ENCODE measurements at places on chromosomes 7 and 10.
A peak's percentile ranks its signal among the peaks of the same experiment; 100 is the strongest.

- DNase-seq, result no peak
Observed at GRCh38 chr7:145347271-145347670, 511.4 kb upstream of the TPK1 start.

DNA sequence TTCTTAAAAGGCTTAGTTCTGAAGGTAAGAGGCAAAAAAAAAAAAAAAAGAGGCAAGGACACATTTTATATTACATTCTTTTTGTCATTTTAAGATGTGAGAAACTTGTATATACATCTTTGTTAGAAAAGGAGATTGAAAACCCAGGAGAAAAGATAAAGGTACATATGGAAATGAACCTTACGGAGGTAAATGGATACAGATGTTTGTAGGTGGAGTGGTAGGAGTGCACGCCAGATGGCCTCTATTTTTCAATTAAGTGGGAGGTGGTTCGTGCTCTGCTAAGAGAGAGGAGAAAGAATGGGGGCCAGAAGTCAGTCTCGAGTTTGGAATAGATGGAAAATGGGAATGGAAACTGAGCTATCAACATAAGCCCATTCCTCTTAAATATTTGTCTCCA lies 622.5 kb upstream of the GHITM start:
- DNase-seq, result no peak

GRCh38 chr7:151777908-151778670 lies 98.8 kb downstream of the PRKAG2 start:
- no peak for DNase-seq

- DNase-seq, result no peak
Observed at GRCh38 chr7:135509589-135509838, 388 bp downstream of the CNOT4 start.

GRCh38 chr10:51206500-51206899 lies 132.2 kb downstream of the PRKG1 start:
- no peak for DNase-seq

- no peak for DNase-seq
Observed at GRCh38 chr7:74138945-74139843, 35.0 kb upstream of the EIF4H start.

DNA sequence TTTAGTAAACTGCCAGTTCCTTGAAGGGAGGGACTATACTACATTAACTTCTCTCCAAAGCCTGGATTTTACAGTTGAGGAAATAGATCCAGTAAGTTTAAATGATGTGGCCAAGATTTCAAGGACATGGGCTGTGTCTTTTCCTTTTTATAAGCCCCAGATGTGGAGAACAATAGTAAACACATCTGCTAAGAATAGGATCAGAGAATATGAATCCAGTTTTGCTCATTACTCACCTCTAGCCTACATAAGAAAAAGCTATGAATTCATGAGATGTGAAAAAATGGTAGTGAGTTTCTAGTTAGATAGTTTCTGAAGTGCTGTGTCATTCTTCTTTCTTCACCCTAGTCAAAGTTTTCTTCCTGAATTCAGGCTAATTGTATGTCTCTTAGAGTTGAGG lies 38.6 kb downstream of the MAGI2 start:
- DNase-seq, result no peak

- DNase-seq, result no peak
Observed at GRCh38 chr10:46523962-46524471, 32.4 kb downstream of the GPRIN2 start.

DNA sequence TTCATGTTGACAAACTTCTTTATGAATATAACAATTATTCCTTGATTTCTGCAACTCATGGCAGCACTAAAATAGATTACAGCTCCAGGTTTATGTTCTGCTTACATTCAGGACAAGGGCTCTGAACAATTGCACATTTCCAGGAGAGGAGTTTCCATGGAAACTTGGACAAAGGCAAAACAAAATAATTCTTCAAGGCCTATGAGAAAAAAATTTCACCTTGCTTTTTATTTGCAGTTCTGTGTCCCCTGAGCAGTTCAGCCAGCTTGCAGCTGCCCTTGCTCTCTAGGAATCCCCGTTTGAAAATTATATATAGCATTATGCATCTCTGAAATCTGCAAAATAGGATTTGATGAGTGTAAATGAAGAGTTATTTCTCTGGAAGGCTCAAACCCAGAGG lies 71.7 kb downstream of the ARL4A start:
- DNase-seq, result peak; percentile 78

GRCh38 chr7:80444811-80445210 lies 67.1 kb downstream of the GNAT3 start:
- DNase-seq, result no peak

- DNase-seq, result no peak
Observed at GRCh38 chr7:1321411-1322239, 89.0 kb downstream of the UNCX start.

DNA sequence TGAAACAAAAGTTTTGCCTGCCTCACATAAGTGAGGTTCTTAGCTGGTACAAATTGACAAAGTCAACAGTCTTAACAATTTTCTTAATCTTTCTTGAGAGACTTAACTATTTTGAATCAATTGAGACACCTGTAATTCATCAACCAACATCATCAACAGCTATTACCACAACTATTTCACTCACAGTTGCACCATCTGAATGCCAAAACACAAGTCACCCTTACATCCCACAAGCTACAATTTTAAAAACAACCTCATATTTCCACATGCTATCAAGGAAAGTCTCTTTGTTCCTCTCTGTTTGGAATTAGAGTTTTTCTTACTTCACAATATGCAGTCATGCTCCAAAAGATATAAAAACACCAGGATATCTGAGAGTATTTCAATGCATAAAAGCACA lies 4.9 kb downstream of the SMURF1 start:
- no peak for DNase-seq

- no peak for DNase-seq
Observed at GRCh38 chr10:98266647-98267046, 1.3 kb downstream of the LOXL4 start.

- no peak for DNase-seq
Observed at GRCh38 chr10:131573707-131574106, 262.2 kb upstream of the TCERG1L start.

DNA sequence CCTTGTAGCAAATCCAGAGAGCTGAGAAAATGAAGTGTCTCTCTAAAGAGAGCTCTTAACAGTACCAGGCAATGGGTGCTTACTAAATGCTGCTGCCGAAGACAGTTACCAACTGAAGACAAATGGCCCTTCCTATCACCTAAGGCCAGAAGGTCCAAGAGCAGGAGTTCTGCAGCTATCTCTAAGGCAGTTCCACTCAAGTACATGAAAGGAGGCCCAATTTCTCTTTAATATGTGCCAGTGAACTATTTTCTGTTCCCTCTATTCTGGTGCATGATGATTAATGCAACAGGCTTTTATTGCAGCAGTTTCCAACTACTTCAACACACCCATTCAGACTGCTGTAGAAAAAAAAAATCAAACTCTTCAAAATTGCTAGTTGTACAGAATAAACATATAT lies 122.5 kb downstream of the SLC25A13 start:
- DNase-seq, result no peak

- no peak for DNase-seq
Observed at GRCh38 chr10:126935263-126935946, 30.2 kb downstream of the DOCK1 start.

Data from DMS53 (cell line).